Fibroblast of skin of left biceps (primary cell): ENCODE measurements at places on chromosomes 1 and 21.

DNA sequence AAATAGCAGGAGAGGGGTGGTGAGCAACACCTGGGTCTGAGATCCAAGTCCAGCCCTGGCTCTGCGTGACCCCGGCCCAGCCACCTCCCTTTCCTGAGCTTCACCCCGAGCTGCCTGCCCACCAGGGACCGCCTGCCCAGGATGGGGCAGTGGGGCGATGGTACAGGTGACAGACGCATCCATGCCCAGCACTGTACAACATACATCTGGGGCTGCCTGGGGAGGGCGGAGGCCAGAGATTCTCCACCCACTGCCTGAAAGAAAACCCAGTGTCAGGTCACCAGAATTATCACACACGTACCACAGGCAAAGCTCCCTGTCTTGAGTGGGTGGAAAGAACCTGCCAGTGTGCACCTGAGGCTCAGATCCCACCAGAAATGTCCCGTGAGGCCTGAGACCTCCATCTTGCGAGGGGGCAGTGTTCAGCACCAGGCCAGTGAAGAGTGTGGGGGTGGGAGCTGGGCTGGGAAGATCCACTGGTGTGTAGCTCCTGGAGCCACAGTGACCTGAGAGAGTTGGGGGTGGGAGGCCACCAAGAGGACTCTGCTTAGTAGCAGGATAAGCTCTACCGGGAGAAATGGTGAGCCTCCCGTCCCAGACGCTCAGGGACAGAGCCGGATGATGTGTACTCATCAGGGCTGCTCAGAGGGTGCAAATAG lies 81.5 kb downstream of the DMRTB1 start:
- no peak for DNase-seq

DNA sequence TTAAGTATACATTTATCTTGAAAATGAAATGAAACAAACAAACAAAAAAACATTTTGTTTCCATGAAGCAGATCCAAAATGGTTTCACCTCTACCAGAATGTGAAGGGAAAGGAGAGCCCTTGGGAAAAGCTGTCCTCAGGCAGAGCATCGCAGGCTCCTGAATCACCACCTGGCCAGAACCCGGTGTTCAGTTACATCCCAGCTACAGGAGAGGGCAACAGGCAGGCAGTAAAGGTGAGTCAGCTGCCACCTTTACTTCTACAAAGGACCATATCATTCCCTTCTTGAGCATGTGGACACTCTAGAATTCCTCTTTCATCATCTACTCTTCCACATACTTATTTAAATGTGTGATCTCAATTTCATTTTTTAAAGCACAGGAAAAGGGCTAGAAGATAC lies 151.2 kb downstream of the PIGK start:
- DNase-seq: no peak

DNA sequence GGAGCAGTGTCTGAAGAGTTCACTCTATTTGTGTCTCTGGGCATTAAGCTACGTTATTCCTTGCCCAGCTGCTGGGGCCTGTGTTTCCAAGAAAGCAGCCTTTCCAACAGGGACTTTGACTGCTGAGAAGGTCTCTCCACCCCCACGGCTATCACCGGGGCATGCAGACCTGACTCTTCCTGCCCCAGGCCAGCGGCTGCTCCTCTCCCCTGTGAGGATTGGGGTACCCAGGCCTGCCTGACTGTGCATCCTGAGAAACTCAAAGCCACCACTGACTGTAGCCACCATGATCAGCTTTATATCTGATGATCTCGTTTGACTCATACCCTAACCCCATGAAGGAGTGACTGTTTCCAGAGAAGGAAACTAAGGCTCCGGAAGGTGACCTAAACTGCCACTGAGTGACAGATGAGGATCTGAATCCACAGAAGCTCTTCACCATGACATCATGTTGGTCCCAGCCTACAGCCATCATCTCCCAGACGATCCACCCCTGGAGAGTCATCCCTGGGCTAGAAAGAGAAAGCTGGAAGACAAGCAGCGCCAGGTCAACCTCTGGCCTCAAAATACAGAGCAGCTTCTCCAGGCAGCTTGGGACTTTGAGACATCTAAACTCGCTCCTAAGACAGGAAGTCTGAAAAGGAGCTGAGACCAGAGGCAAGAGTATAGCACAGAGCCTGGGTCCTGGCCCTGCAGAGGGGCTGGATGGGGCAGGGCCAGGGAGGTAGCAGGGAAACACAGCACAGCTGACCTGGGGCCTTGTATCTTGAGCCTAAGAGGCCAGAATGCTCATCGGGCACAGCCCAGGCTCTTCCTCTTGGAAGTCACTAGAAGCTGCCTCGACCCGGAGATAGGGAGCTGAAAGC lies 244.0 kb upstream of the VAMP3 start:
- no peak for DNase-seq

DNA sequence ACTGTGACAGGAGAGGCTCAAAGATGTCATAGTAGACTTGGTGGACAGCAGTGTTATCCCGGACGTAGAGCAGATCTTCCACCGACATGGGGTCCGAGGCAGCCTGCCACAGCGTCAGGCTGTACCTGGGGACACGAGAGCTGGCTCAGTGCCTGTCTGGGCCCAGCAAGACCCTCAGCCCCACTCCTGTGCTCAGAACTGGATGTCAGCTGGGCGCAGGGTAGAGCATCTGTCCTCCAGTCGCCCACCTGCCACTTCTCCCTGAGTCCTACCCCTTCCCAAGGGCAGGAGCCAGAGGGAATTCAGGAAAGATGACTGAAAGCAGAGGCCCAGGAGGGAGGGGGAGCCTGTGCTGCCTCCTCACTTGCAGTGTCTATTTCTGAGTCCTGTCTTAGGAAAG lies 11.7 kb downstream of the FAM151A start:
- no peak for DNase-seq

DNA sequence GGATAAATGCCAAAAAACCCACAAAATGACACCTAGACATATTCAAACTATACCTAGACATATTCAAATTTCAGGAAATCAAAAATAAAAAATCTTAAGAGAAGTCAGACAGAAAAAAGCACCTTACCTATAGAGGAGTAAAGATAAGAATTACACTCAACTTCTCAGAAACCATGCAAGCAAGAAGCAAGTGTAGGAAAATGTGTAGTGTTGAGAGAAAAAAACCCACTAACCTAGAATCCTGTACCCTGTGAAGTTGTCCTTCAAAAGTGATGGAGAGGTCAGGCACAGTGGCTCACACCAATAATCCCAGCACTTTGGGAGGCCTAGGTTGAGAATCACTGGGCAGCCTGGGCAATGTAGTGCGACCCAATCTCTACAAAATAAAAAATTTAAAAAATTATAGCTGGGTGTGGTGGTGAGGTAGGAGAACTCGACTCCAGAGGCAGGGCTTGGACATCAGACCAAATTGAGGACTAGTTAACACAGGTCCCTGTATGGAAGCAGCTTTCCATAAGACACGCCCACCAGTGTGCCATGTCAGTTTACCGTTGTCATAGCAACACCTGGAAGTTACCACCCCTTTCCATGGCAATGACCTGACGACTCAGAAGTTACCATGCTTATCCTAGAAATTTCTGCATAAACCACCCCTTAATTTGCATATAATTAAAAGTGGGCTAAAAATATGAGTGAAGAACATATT lies 20.7 kb downstream of the PDIK1L start:
- no peak for DNase-seq

DNA sequence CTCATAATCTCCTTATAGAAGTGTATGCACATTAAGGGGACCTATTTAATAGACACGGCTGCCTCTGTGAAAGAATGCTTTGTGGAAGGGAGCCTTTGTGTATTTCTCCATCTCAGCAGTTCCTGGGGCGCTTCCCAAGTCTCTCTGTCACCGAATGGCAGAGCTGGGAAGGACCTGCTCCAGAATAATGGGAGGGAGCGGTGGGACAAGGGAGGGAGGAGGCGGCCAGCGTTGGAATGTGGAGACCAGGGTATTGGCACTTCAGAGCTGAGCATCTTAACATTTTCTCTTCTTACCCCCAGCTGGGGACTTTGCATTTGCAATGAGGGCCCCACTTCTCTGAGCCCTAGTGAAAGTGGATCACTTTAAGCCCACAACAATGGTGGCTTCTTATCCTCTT lies 23.9 kb downstream of the CACHD1 start:
- no peak for DNase-seq

GRCh38 chr1:19315378-19316198 lies 3.5 kb downstream of the SLC66A1 start:
- DNase-seq: no peak

DNA sequence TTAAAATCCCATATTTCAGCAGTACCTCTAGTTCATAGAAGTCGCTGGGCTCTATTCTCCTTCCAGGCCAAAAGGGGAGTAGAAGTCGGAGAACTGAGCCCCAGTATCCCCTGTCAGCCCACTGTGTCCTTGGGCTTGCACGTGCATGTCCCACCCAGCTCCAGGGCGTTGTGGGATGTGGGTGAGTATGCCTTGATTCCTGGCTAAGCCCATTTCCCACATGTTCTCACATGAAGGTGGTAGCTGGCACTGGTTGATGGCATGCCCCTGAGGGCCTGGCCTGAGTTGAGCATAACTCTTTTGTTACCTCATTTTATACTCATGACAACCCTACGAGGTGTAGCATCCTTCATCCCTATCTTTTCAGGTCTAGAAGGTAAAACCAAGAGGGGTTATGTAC lies 8.0 kb downstream of the SLC6A17 start:
- DNase-seq: no peak

DNA sequence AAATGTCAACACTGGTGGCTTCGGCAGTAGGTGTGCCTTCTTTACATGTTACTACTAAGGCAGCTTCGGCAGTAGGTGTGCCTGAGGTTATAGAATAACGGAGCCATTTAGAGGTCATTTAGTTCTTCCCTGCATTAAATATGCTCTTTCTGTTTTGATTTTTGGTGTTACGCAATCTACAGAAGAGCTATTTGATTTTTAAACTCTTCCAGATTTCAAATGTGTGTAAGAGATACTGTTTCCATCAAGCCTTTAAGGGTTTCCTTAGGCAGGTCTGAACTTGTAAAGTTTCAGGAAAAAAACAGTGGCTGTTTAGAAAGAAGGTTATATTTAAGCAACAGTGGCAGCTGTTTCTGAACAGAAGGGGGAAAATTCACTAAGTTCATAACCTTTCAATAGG lies 54.8 kb downstream of the PIK3R3 start:
- no peak for DNase-seq

DNA sequence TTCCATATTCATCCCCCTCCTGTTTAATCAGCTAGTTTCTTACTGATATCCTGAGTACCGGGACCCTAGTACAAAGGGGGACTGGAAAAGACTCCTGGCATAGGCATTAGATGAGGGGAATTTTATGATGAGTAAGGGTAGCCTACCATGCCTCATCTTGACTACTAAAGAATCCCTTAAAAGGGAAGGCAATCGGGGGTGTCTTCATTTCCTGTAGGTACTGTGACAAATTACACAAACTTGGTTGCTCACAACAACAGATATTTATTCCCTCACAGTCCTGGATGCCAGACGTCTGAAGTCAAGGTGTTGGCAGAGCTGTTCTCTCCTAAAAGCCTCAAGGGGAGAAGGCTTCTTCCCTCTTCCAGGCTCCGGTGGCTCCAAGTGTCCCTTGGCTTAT lies 28.9 kb upstream of the RUNX1 start:
- no peak for DNase-seq

DNA sequence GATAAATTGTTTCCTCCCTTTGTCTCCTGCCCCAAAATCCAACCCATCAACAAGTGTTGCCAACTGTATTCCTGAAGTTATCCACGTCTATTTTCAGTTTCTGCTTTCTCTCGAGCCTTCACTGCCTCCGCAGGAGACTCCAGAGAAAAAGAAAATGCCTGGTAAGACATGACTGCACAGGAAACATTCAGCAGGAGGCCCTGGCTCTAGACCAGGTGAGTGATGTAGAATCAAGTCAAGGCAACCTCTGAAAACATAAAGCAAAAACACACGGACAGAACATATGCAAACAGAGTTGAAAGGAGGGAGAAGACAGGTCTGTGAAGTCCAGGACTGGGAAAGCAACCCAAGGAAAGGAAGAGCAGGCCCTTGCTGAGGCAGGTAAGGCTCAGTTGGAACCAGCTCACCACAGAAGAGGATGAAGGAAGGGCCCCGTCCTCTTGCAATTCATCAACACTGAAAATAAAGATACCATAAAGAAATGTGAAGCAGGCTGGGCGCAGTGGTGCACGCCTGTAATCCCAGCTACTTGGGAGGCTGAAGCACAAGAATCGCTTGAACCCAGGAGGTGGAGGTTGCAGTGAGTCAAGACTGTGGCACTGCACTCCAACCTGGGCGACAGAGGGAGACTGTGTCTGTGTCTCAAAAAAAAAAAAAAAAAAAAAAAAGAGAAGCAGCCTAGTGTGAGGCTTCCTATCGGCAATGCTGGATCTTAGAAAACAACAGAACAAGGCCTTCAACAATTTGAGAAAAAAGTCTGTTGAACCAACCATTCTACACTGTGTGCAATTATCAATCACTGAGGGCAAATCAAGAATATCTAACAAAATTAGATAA lies 8.8 kb downstream of the NOL9 start:
- no peak for DNase-seq

DNA sequence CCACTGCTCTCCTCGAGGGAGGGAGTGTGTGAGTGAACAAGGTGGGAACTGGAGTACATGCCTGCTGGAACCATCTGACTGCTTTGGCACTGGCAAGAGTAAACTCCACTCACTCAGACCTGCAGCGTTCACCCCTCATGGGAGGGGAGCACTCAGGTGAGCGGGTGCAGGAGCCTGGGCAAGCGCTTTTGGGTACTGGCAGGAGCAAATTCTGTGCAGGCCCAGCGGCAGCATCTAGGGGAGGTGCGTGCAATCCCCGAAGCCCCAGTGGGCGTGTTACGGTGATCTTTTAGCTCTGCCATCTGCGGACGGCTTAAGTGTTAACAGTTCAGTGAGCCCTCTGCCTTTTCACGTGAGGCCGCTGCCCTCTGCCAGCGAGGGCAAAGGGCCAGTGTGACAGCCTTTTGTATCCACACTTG lies 127.4 kb downstream of the PATJ start:
- DNase-seq: no peak

DNA sequence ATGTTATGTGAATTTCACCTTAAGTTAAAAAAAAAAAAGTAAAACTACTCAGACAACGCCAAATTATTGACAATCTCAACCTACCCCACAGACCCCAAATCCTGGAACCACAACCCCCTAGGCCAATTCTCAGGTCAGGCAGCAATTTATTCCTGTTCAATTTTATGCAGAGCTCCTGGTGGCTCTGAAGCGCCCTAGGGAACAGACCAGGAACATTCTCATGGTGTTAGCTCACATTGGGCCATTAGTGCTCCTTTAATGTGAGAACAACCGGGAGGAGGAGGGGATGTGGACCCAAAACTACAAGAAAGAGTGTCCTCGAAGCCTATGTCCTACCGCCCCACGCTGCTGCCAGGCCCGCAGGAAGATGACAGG lies 403 bp upstream of the PSEN2 start:
- no peak for DNase-seq

- no peak for DNase-seq
These were observed 58.0 kb downstream of the ACP6 start for GRCh38 chr1:147612366-147612765.

DNA sequence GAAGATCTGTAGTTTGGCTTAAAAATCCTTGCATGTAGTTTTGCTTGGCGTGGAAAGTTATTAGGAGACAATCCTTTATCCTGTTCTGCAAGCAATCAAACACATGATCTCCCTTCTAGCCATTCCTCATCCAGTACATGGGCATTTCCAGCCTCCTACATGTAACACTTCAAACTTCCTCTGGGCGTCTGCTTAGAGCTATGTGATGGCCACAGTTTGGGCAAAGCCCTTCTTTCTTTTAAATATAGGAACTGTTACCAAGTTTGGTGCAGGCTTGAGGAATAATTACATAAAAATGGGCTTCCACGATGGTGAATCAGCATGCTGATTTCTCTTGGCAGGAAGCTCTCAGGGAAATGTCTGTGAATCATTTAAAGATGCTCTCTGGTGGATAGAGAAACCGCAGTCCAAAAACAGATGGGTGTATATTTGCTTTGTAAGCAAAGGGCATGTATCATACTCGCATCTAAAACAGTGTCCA lies 176.9 kb upstream of the FMN2 start:
- peak; percentile 89 for DNase-seq
